ENCODE measurements at places on chromosomes 5 and 9.

DNA sequence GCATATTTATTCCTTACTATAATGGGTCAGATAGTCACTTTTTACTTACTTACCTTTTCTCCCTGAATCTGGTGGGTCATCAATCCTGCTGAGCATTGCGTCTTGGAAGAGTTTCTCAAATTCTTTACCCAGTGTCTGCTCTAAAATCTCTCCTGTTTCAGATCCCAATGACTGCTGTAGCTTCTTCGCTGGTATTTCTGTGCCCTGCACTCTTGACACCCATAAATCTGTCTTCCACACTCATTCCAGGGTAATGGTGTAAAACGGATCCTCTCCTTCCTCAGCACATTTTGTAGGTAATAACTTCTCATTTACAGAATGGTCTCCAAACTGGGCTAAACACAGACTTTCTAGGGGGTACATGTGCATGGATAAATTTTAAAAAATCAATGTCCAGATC lies 407.4 kb downstream of the DMAC1 start:
- DNase-seq = no peak

GRCh38 chr9:131641618-131642495 lies 96.5 kb downstream of the PRRT1B start:
- DNase-seq = no peak

- DNase-seq = no peak
Observed at GRCh38 chr9:72396247-72397091, 31.5 kb upstream of the ZFAND5 start.

DNA sequence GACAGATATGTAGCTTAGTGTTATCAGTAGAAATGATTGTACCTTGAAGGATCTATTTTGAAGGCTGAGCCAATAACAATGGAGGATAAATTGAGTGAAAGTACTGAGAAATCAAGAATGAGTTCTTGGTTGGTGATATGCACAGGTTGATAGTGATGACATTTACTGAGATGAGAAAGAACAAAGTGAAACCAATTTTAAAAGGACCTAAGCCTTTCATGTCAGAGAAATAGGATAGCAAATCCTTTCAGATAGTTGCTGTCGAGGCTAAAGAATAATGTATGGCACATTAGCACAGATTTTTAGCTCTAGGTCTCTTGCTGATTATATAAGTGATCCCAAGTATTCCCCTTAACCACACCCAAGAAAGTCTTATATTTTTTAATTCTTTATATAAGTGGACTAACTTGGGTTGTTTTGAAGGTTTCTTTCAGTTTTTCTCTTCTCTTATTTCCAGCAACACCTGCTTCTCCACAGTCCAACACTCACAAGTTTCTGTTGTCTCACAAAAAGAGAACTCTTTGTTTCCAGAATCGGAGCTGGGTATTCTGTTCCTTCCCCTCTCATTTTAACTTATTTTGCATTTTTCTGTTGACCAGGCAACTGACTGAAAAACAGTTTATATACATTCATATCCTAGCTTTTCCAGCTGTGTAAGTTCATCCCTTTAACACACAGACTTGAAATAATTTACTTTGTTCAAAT lies 286.9 kb upstream of the ATP10B start:
- no peak for DNase-seq

- DNase-seq = no peak
Observed at GRCh38 chr9:131436376-131436775, 42.5 kb downstream of the PRRC2B start.

DNA sequence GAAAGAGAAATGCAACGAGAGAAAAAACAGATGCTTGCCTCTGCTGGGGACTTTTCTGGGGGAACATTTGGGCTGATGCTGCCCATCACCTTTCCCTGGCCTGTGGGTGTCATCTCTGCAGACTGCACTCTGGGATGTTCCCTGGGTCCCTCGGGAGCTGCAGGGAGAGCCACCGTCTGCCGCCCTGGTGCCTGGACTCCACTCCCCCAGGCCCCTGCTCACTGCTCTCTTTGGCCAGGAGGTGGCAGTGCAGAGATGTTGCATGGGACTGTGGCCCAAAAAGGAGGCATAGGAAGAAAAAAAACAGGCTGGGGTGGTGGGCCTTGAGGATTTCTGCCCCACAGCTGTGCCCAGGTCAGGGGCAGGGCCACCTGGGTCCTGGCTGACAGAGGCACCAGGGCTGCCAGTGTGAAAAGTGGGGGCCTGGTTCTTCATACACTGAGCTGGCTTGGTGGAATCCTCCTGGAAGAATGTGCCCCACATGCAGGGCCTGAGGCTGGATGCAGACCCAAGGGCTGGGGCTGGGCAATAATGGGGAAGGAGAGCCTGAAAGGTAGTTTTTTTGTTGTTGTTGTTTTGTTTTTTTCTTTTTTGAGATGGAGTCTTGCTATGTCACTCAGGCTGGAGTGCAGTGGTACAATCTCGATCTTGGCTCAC lies 353.6 kb downstream of the SLIT3 start:
- peak; percentile 5 for DNase-seq

DNA sequence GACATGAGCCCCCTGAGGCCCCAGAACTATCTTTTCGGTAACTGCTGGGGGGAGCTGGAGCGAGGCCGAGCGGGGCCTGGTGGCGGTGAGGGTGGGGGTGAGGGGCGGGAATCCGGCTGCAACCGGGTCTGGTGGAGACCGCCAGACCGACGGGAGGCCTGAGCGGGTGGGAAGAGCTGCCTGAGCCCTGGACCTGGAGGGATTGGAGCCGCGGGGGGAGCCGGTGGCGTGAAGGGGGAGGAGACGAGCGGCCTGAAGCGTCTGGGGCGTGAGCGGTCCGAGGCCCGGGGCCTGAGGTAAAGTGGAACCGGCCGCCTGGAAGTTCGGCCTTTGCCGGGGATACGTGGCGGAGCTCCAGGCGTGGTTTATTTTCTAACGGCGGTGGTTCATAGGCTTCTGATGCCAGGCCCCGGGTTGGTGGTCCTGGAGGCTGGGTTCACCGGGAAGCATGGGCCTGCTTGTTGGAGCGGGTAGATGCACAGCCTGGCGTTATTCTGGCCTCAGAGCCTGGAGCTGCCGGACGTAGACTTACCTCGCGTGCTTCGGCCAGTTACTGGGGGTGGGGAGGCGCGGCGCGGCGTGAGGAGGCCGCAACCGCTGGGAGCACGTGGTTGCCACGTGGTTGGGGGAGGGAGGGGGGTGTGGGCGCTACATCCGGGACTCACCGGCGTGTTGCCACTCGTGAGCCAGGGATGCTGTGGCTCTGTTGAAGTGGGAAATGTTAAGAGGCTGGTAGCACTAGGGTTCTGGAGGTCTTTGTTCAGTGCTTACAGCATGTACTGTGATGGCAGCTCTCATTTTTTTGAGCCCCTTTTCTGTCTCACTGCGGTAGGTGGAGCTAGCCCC lies 544 bp downstream of the NPM1 start:
- DNase-seq = peak; percentile 86

DNA sequence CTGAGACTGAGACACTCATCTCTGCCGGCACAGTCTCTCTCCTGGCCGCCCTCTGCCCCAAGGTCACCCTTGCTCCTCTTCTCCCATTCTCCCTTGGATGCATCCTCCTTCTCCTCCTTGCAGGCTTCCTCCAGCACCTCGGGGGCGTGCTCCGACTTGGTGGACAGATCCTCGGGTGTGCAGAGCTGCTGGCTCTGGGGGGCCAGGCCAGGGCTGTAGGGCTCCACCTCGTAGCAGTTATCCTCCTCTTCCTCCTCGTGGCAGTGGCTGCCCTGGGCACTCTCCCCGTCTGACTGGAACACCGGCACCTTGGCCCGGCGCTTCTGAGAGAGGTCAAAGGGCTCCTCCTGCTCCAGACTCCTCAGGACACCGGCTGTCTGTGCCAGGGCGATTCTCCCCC lies 63.3 kb downstream of the ZNF366 start:
- DNase-seq = no peak

DNA sequence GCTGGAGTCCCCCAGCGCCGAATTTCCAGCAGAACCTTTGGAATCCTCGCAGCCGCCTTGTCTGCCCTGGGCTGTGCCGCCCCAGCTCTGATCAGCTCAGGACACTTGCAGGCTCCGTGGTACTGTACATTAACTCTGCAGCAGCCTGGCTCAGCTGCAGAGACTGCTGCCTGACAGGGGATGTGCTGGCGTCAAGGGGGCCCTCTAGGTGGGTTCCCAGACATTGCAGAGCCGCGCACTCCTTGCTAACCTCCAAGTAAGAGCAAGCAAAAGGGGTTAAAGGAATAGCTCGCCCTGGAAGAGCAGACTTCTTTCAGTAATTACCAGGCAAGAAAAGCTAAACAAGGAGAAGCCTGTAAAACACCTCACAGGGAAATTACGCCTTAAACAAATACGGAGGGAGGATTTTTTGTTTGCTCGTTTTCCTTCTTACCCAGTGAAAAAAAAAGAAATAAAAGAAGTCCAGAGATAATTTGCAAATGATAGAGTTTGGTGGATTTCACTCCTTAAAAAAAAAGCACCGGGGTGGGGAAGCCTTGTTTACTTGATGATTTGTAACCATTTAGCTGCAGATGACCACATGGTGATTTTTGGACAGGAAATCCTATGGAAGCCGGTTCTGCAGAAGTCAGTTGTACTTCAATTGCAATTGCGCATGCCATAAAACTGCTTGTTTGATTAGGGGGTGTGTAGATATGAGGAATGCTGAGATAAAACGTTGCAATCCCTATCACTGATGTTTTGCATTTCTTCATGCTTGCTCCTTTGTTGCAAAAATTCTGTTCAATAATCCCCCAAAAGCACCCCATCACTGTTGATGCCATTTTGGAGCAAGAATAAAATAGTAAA lies 305.8 kb downstream of the PDE4D start:
- no peak for DNase-seq

- DNase-seq = no peak
Observed at GRCh38 chr9:123337971-123338370, 18.0 kb upstream of the CRB2 start.

- peak; percentile 13 for DNase-seq
Observed at GRCh38 chr5:75668977-75669689, 48.1 kb downstream of the POC5 start.

GRCh38 chr9:4894076-4894475 lies 91.0 kb upstream of the JAK2 start:
- no peak for DNase-seq

DNA sequence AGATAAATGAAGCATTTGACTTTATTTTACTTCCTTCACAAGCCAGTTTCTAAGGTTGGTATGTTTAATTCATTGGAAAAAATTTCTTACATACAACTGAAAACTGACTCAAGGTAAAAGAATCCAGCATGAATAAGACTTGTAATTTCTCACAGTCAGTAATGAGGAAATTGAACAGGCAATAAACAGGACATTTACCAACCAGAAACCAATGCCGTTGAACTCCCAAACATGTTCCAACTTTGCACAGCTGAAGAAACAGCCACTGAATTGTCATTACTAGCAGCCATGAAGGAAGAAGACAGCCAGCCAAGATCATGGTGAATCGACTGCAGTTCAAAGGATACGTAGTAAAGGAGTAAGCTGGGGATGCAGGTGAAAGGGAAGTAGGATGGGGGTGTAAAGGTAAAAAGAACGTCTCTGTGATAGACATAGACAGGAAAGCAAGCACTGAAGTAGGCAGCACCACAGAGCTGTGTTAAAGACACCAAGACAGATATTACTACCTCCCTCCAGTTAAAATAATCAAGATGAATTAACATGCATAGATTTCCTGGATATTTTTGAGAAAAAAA lies 21.3 kb upstream of the SLC12A2 start:
- DNase-seq = no peak

GRCh38 chr9:115369322-115369957 lies 251.5 kb upstream of the TNC start:
- no peak for DNase-seq

DNA sequence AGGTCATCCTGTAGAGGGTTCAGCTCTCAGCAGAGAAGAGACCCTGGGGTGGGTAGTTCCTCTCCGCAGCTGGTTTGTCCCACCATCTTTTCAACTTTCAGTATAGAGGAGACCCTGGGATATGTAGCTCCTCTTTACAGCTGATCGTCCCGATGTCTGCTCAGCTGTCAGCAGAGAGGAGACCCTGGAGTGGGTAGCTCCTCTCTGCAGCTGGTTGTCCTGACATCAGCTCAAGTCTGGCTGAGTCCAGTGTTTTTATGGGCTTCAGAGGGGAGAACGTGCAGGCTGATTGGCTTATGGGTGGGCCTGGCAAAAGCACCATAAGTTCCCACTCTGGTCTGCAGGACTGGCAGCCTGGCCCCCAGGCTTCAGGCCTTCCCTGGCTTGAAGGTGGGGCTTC lies 80.8 kb downstream of the NLN start:
- no peak for DNase-seq

DNA sequence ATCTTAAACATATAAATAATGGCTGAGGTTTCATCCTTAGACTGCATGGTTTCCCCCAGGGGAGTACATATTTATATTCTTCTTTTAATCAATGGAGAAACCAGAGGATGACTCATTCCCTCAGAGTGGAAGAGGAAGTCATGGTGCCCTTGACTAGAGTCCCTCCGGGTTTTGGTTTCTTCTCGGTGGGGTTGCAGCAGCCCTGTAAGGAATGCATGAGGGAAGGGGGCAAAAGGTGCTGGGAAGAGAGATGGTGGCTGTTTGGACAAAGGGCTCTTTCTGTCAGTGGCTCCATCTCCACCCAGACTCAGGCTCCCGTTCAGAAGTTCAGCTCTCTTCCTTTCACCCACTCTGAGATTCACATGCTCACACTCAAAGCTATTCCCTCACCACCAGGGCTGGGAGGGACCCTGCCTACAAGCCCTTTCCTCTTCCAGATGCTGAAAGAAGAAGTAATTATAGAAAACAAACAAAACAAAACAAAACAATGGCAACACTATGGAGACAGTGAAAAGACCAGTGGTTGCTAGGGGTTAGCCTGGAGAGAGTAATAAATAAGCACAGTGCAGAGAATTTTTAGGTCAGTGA lies 129.8 kb upstream of the IL12B start:
- DNase-seq = no peak

GRCh38 chr9:134338394-134339182 lies 12.3 kb downstream of the RXRA start:
- DNase-seq = no peak

- no peak for DNase-seq
Observed at GRCh38 chr9:100739666-100740065, 161.8 kb downstream of the CAVIN4 start.

DNA sequence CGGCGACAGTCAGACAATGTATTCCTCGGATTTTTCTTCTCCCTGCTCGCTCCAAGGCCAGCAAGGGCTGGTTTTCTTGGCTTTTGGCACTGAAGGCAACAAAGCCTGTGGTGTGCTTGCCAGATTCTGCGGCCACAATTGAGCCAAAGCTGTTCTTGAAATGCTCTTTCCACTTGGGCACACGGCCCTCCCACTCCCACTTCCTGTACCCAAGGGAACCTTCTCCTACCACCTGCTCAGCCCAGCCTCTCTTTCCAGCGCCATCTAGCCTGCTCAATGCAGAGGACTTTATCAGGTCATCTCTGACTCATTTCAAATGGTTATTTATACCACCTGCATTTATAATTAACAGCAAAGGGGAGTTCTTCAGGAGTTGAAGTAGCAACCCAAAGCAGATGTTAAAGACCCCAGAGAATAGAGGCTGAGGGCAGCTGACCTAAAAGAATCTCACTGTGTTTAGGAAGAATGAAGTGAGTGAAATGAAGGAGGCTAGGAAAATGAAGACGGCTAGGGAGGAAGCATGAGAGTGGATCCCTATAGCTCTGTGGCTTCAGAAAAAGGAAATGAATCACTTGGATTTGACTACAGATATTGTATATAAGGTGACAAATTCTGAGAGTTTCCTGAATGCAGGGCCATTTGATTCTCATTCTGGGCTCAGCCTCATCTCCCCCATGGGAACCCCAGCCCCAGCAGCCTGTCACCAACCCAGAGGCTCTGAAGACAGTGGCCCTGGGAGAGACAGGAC lies 439.0 kb downstream of the ENC1 start:
- DNase-seq = no peak

- no peak for DNase-seq
Observed at GRCh38 chr9:4111233-4112008, 188.4 kb downstream of the GLIS3 start.

GRCh38 chr9:4864234-4864661 lies 71.5 kb downstream of the RCL1 start:
- no peak for DNase-seq

Data from stimulated activated CD4-positive, alpha-beta T cell treated with anti-CD3 and anti-CD28 coated beads, Interleukin-12 subunit alpha, Interleukin-12 subunit beta, amount 100 ng/mL, for 4 hours (primary cell).